ENCODE measurements at places on chromosomes 5 and 9. TPM values are rescaled to one million over a fixed set of nuclear protein-coding genes. Genes with fewer than 3 reads are reported as not detected.

Gene DNAH5
- not detected for total RNA-seq

Gene ENTPD8
- total RNA-seq: not detected

Gene MAMDC2
- total RNA-seq: not detected

Gene CCNO
- total RNA-seq: not detected

Gene HAVCR2
- total RNA-seq: 4.5 TPM
